Activated naive CD8-positive, alpha-beta T cell treated with anti-CD3 and anti-CD28 coated beads for 36 hours (primary cell): ENCODE measurements at places on chromosomes 3 and 15. TPM values are rescaled to one million over a fixed set of nuclear protein-coding genes. Genes with fewer than 3 reads are reported as not detected.

ACSBG1 gene
- not detected for total RNA-seq

MOBP gene
- not detected for total RNA-seq

MELTF gene
- total RNA-seq = 2.7 TPM

NR2F2 gene
- total RNA-seq = not detected

AGTR1 gene
- not detected for total RNA-seq

ZNF502 gene
- 2.4 TPM for total RNA-seq

DUOX2 gene
- total RNA-seq = not detected

IL17RD gene
- 0.04 TPM for total RNA-seq

RNF123 gene
- 32.4 TPM for total RNA-seq

VPS18 gene
- 12.1 TPM for total RNA-seq

KLHL6 gene
- 26.8 TPM for total RNA-seq

ARHGEF26 gene
- total RNA-seq = not detected

PLD1 gene
- total RNA-seq = 0.52 TPM

PIGZ gene
- total RNA-seq = 0.27 TPM

PRC1 gene
- total RNA-seq = 89.2 TPM

IL16 gene
- 110 TPM for total RNA-seq

CYP1A1 gene
- total RNA-seq = 4.9 TPM

THPO gene
- not detected for total RNA-seq

TMEM40 gene
- total RNA-seq = not detected

PAQR5 gene
- total RNA-seq = 0.23 TPM

MAPK6 gene
- 52.6 TPM for total RNA-seq

RASA2 gene
- 40.2 TPM for total RNA-seq

ACTRT3 gene
- total RNA-seq = 1.2 TPM

EIF2A gene
- total RNA-seq = 147 TPM

IL17RC gene
- total RNA-seq = 0.36 TPM

GASK1A gene
- total RNA-seq = not detected

ZNF660 gene
- total RNA-seq = 1.6 TPM

GPR15 gene
- 0.52 TPM for total RNA-seq

ERC2 gene
- not detected for total RNA-seq

CEP97 gene
- total RNA-seq = 17.1 TPM

HIGD2B gene
- 0.26 TPM for total RNA-seq

RTP1 gene
- not detected for total RNA-seq

AGBL1 gene
- total RNA-seq = not detected

RASGRF1 gene
- not detected for total RNA-seq

SYNPR gene
- not detected for total RNA-seq

PRSS50 gene
- not detected for total RNA-seq

ERICH6 gene
- not detected for total RNA-seq

MRPL46 gene
- 47.4 TPM for total RNA-seq

SH3BP5 gene
- total RNA-seq = 2.4 TPM

GOLGA6L7 gene
- not detected for total RNA-seq

RETNLB gene
- not detected for total RNA-seq

MITF gene
- total RNA-seq = 0.25 TPM

SCN11A gene
- 0.12 TPM for total RNA-seq

CHRNA7 gene
- not detected for total RNA-seq

ADPRH gene
- 5.8 TPM for total RNA-seq

HACD2 gene
- 31.0 TPM for total RNA-seq

PRTG gene
- not detected for total RNA-seq

HCLS1 gene
- 193 TPM for total RNA-seq

MCTP2 gene
- 12.1 TPM for total RNA-seq

LSMEM2 gene
- total RNA-seq = not detected

ST3GAL6 gene
- 0.28 TPM for total RNA-seq

VGLL3 gene
- not detected for total RNA-seq

ARPP21 gene
- not detected for total RNA-seq
